GM13976 (cell line): ENCODE measurements at places on chromosomes 12 and 14.

DNA sequence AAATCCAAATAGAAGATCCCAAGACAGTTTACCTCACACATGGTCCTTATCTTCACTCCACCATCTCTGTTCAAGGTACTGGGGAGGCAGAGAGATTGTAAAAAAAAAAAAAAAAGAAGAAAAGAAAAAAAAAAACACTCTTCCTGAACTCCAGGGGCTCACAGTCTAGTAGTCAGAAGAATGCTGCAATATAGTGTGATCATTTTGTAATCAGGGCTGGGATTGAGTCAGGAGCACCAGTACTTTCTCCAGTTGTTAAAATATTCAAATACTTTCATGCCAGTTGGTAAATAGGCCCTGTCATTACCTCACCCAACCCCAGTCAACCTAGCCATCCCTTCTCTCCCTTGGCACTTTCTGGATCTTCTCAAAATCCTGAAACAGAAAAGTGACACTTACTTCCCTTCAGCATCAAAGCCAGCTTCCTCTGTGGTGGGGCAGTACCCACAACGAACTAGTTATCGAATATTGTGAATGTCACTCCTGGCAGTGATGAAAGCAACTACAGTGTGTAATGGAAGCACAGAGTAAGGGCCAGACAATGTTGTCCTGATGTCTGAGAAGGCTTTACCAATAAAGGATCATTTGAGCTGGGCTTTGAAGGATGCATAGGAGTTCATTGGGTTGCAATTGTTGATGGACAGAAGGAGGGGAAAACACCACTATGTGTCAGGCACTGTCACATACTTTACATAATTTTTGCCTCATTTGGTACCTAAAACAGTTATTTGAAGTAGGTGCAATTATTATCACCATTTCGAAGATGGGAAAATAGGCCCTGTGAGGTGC lies 44.3 kb upstream of the HSPB8 start:
- DNase-seq = no peak

DNA sequence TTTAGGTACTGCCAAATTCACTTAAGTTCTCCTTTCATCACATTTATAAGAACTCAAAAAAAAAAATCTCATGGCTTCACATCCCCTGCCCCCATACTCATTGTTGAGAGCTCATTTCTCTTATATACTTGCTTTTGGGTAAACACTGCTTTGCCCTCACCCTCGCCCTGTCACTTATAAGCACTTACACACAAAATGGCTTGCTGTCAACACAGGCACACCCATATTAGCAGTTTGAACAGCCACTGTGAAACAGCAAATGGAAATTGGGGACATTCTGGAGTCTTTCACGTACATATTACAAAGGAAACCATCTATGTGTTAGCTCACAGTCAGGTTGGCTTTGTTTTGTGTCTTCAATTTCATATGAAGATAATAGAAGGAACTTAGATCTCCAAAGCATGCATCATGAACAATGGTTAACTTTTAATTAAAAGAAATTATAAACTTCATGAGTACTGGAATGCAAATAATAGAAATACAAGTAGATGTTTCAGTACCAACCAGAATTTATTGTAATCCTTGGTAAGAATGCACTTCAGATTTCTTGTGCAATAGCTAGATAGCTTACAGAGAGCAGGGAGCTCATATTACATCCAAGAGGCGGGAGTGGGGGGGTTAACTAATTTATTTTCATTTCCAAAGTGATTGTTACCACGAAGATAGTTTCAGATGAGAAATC lies 272.2 kb downstream of the ALG10B start:
- DNase-seq = no peak

GRCh38 chr12:49976557-49976956 lies 3.8 kb downstream of the AQP6 start:
- DNase-seq = no peak

DNA sequence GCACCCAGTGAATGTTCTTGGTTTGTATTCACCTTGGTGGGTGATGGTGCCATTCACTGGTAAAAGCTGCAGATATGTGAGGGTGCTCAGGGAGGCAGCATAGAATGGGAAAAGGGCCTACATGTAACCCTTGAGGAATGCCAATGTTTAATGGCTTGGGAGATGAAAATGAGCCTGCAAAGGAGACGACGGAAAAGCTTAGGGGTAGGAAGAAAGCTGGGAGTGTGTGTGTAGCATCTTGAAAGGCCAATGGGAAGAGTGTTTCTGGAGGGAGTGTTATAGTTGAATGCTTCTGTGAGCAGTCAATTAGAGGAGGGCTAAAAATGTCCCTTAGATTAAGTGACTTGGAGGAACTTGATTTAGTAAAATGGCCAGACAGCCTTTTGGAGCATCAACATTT lies 24.9 kb downstream of the PPM1A start:
- no peak for DNase-seq

- DNase-seq = no peak
Observed at GRCh38 chr12:90305379-90305778, 596.7 kb upstream of the ATP2B1 start.

- DNase-seq = no peak
Observed at GRCh38 chr12:84455598-84455997, 457.0 kb downstream of the SLC6A15 start.

DNA sequence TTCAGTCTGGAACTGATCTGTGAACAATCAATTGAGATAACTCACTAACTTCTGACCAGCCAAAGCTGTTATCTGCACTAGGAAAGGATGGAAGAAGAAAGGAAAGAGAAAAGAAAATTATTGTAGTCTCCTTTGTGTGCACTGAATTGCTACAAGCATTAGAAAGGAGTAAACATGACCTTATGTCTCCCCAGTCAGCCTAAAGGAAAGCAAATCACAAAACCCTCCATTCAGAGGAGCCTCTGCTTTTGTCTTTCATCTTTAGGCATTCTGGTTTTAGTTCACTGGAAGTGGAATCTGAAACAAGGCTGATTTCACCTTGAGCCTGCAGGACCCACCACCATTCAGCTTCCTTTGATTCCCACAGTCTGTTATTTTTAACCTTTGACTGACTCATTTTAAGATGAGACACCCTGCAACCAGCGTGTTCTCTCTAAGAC lies 26.0 kb downstream of the TBX3 start:
- DNase-seq = no peak

- DNase-seq = no peak
Observed at GRCh38 chr14:103881268-103882201, 34.2 kb upstream of the PPP1R13B start.

DNA sequence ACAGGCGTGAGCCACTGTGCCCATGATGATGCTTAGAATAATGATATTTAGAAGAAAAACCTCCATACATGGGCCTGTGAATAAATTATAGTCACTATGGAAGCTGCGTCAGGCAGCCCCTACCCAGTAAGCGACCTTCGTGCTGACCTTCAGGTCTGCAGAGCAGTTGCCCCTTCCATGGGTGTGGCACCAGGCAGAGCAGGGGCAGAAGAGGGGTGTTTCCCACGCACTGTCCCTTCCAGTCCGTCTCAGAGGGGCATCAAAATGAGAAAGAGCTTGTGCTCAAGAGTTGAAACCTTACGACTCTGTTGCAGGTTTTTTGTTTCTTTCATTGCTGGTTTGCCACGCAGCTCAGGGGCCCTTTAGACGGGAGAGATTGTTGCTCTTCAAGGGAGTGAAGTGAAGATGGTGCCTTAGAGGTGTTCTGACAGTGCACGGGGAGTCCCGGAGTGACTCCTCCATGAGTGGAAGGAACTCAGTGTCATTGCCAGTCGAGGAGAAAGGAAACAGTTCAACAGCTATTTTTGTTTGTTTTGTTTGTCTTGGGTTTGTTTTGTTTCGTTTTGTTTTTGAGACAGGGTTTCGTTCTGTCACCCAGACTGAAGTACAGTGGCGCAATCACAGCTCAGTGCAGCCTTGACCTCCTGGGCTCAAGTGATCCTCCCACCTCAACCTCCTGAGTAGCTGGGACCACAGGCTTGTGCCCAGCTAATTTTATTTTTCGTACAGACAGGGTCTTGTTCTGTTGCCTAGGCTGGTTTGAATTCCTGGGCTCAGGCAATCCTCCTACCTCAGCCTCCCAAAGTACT lies 13.9 kb downstream of the CKB start:
- DNase-seq = no peak

DNA sequence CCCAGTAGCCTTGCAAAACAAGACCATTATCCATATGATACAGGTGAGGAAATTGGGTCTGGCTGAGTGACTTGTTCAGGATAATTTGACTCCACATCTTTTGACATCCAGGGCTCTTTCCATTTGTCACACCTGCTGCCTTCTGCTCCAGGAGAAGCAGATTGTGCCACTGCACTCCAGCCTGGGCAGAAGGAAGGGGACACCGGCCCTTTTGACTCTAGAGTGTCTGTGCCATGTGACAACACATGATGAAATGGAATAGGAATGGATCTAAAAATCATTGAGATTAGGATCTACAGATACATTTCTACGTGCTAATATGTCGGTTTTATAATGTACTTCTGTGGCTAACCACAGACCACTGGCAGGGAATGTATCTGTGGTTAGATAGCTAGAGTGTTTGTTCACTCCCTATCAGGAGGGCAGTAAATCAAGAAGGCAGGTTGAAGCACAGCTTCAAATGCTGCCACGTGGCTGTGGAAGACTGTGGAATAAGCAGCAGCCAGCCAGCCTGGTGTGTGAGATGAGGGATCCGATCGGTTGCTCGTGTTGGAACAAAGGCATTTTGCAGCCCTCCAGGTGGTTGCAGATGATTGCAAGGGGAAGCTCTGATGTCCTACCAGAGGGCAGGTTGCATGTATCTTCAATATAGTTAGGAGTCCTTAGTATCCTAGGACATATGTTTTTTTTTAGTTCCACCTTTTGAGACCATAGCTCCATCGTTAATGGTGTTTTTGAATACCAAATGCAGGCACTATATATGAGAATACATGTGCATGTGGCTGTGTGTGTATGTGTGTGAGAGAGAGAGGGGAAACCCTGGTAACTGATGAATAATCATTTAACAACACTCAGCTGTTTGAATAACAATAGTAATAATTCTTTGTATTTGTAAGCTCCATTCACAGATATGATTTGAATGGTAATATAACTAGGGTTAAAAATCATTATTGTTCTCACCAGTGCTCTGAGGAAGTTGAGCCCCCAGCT lies 28.6 kb downstream of the EML1 start:
- no peak for DNase-seq

GRCh38 chr12:105076913-105077312 lies 7.3 kb downstream of the ALDH1L2 start:
- DNase-seq = no peak

- DNase-seq = no peak
Observed at GRCh38 chr12:53289891-53290290, 5.5 kb upstream of the PFDN5 start.

GRCh38 chr14:90388437-90388836 lies 8.4 kb upstream of the CALM1 start:
- DNase-seq = no peak

GRCh38 chr12:8912914-8913313 lies 1.4 kb upstream of the PHC1 start:
- DNase-seq = no peak

DNA sequence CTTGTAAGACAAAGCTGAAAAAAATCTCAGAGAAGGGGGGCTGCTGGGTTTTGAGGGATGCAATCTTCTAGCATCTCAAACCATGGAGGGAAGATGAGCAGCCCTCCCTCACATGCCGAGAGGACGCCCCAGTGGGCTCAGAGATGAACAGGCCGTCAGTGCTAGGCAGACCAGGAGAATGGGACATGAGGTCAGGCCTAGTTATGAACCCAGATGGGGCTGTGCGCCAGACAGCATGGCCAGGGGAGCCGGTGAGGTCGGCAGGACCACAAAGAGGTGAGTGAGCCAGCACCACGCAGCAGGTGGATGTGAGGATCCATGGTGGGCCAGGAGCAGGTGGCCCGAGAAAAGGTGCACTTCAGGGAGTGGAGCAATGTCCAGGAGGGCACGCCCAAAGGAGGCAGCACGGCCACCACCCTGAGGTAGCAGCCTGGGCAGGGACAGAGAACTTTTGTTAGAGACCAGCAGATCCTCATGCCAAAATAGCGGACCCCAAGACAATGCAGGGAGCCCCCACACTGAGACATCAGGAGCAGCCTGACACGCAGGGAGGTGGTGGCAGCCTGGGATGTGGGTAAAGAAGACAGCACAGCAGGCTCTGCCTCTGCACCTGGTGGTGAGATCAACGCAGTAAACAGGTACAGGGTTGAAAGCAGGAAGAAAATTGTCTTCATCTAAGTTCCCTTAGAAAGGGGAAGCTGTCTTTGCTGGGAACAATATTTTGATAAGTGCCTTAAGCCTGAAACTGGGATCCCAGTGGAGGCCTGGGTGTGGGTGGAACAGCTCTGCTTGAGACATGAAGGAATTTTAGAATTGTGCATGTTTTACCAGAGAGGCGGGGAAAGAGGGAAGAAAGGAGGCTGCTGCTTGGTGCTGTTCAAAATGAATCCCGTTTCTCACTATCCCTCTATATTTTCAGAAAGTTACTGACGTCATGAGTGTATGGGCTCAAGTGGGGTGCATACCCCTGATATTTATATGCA lies 17.8 kb upstream of the MCRS1 start:
- DNase-seq = no peak

- DNase-seq = peak; percentile 74
Observed at GRCh38 chr12:52119398-52120254, 40.1 kb downstream of the SMIM41 start.

GRCh38 chr12:6923003-6923732 lies 4.6 kb upstream of the ATN1 start:
- no peak for DNase-seq

- DNase-seq = peak; percentile 58
Observed at GRCh38 chr12:49698619-49699545, 8.3 kb downstream of the FMNL3 start.

DNA sequence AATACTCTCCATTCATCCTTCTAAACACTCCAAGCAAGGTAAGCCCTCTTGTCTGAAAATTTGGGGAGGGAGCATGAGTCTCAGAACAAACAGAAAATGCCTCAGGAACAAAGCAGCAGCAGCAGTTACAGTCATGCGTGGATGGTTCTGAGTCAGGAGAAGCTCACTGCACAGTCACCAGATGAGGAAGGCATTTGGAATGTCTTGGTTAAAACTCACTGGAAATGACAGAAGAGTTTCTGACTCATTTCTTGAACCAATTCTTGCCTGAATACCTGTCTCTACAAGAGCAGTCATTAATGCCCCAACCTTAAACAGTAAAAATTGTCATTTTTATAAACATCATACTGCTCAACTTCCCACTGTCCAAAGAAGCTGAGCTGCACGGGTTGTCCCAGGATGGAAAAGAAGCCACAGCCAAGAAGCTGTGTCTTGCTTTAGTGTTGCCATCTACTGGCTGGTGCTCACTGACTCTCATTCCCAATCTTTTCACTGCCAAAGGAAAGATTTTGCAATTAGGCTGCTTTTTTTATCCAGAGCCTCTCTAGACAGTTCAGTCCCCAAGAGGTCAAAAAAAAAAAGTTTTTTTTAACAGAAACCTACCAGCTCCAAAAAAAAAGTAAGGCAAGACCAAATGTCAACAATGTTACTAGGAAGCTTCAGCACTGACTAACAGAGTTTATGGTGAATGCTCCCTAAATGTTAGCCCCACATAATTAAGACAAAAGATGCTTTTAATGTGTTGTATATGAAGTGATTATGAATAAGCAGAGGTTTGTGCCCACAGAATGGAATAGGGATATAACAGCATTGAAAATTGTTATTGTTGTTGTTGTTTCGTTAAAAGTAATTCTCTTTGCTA lies 40.4 kb downstream of the KICS2 start:
- DNase-seq = no peak
